Activated CD4-positive, CD25-positive, alpha-beta regulatory T cell (primary cell): ENCODE measurements at places on chromosomes 4 and X.

DNA sequence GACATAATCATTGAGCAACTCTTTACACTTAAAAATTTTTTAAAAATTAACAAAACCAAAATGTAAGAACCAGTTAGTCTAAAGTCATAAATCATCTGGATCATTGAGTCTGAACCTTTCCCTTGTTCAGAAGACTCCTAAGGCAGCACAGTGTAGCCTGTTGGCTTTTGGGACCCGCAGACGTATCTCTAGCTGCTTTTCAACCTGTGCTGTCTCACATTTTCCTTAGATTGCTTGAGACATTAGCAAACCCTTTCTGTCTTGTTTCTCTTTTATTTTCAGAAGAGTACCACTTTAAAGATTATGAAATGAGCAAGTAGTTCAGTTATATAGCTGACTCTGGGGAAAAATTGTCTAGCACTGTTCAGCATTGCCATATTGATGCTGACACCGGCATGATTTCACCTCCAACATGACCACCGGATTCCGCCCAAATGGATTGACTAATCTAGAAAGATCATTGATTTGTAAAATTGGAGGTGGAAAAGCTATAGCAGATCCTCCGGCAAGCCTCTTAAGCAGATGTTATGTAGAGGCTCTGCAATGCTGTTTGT, 8.9 kb downstream of the TCEANC start:
- no peak for DNase-seq

GRCh38 chr4:143178923-143179322, 5.8 kb upstream of the USP38 start:
- no peak for DNase-seq

DNA sequence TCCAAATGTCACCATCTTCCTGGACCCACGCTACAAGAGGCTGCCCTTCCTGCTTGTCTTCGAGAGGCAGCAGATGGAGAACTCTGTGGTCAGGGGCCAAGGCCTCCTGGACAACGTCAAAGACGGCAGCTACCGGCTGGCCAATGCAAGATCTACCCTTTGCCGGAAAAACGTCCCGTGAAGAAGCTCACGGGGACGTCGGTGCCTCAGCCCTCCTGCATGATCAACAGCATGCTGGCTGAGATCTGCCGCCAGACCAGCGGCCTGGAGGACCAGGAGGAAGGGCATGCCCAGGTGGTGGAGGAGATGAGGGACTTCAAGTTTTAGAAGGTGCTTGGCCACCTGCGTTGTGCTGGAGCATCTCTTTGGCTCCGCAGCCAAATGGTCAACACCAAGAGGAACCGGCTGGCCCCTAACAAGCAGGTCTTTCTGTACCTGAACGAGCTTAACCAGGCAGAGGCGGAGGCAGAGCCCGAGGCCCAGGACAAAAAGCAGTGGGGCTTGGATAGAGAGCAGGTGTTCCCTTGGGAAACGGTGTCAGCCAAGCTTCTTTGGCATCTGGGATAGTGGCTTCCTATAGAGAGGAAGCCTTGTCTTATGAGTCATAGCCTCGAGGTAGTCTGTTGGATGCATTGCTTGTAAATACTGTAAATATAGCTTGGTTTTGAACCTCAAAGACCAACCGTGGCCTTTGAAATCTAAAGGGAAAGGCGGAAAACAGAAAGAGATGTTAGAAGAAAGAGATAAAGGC, 94.8 kb upstream of the ELOVL6 start:
- no peak for DNase-seq

GRCh38 chr4:89998469-89999011, 103.9 kb downstream of the MMRN1 start:
- DNase-seq: no peak

- DNase-seq: no peak
Measured at GRCh38 chrX:19639056-19639455, 123.7 kb upstream of the MAP3K15 start.

DNA sequence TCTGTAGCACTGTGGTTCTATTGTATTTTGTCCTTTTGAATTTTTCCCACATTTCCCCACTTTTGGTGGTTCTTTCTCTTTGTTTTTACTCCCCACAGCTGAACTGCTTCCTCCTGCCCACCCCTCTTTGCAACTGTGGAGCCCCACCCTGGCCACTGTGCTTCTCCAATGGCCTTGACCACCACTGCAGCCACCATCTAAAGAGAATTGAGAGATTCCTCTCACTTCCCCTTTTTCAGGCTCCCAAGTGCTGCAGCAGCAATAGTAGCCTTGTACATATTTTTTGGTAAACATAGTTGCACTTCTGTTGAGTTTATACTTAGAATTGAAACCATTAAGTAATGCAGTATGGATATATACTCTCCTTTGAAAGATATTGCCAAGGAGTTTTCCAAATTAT, 51.3 kb upstream of the FRMPD3 start:
- DNase-seq: no peak

DNA sequence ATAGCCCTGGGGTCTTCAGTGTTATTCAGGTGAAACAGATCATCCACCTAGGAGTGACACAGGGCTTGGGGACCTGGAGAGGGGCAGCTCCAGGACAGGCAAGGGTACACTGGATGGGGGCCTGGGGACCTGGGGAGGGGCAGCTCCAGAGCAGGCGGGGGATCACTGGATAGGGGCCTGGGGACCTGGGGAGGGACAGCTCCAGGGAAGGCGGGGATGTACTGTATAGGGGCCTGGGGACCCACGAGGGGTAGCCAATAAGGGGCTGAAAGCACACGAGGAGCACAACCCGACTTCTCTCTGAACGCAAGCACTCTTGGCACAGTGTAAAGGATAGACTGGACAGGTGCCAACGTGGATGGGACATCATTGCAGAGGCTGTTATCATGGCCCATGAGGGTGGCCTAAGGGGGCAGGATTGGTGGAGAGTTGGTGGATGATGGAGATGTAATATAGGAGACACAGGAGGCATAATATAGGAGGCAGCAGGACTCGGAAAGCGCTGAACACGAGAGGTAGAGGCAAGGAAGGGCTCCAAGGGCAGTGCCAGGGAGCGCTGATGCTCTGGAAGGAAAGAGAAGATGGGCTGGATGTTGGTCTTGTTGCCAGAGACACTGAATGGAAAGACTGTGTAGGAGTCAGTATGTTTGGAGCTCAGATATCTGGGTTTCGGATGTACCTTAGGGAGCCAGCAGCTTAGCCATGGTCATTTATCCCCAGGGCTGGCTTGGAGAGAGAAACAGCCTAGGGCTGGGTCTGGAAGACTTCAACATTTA, 37.9 kb upstream of the FGFBP2 start:
- DNase-seq: peak; percentile 15

- no peak for DNase-seq
Measured at GRCh38 chr4:22191565-22191964, 243.0 kb upstream of the KCNIP4 start.

- DNase-seq: no peak
Measured at GRCh38 chrX:10769696-10770619, 149.6 kb upstream of the MID1 start.

DNA sequence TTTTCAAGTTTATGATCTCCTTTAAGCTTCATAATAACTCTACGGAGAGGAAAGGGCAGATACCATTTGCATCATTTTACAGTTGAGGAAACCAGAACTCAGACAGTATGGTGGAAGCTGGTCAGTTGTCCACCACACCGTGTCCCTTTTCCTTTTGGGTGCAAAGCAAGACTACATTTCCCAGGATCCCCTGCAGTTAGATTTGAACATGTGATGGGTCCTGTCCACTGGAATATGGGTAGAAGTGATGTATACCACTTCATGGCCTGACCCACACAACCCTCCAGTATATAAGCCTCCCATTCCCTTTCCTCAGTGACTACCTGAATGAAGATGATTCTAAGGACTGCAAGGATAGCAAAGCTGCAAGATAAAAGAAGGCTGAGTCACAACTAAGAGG, 74.7 kb downstream of the BEND2 start:
- no peak for DNase-seq

- DNase-seq: no peak
Measured at GRCh38 chrX:41684138-41684537, 4.6 kb upstream of the GPR34 start.

DNA sequence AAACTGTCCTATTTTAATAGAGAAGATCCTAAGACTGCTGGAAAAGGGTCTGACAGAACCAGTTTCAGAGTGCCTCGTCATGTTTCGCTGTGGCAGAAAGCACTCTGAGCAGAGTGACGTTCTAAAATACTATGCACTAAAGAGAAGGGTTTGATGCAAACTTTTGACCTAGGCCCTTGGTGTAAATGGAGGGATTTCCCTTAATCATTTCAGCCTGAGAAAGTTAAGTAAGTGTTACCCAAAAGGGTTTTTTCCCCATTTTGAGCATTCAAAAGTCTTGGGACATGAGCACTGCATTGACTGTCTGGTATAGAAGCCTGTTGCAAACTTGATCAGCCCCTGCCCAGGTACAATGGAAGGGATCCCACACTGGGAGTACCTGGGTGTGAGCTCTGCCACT, 157.5 kb upstream of the ATOH1 start:
- no peak for DNase-seq

DNA sequence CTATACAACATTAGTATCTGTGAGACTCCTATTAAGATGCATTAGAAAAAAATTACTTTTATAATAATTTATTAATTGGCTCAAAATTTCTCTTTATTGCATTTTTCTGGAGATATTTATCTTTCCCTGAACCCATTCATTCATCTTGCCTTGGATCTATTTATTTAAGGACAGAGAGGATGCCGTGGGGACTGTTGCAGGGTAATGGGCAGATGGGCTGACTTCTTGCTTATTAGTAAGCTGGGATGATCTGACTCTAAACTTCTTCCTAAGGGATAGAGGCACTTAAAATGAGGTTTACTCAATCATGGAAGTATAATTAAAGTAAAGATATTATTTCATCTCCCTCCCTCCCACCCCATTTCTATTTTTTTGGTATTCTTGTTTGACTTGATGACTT, 18.2 kb upstream of the ANK2 start:
- DNase-seq: no peak

DNA sequence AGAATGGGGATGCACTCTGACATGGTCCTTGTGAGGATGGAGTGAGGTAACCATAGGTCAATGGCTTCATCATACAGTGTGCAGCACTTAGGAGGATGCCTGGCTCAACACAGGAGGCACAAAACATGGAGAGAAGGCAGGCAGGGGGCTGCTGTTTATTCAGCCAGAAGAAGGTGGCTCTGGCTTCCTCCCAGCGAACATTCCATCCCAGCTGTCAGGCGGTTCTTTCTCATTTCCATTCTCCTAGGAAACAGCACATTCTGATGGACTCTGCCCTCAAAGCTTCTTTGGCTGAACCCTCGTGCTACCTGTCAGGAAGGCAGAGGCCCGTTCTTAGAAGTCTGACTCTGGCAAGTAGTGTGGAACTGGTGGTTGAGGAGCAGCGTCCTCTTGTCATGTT, 18.6 kb downstream of the STK32B start:
- no peak for DNase-seq

GRCh38 chr4:173280998-173281397, 53.2 kb downstream of the HMGB2 start:
- DNase-seq: no peak

GRCh38 chrX:75096331-75096730, 59.8 kb downstream of the ABCB7 start:
- no peak for DNase-seq

- DNase-seq: no peak
Measured at GRCh38 chrX:1870421-1870820, 255.6 kb downstream of the ASMT start.

- no peak for DNase-seq
Measured at GRCh38 chr4:153676984-153677383, 7.1 kb upstream of the TLR2 start.

DNA sequence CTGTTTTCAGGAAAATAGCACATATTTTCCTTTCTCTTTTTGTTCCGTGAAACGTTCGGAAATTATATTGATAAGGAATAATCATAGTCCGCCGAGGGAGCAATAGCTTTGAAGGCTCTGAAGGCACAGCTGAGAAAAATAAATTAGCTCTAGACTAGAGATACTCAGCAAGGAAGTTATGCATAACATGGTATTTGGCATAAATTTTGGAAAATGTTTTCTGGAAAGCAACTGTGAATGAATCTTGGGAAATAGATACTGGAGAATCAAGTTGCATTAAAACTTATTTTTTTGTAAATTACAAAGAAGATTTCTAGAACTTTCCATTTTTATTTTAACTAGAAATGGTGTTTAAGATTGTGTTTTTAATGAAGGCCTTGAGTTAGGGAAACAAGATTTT, 92.4 kb downstream of the HPRT1 start:
- DNase-seq: no peak

DNA sequence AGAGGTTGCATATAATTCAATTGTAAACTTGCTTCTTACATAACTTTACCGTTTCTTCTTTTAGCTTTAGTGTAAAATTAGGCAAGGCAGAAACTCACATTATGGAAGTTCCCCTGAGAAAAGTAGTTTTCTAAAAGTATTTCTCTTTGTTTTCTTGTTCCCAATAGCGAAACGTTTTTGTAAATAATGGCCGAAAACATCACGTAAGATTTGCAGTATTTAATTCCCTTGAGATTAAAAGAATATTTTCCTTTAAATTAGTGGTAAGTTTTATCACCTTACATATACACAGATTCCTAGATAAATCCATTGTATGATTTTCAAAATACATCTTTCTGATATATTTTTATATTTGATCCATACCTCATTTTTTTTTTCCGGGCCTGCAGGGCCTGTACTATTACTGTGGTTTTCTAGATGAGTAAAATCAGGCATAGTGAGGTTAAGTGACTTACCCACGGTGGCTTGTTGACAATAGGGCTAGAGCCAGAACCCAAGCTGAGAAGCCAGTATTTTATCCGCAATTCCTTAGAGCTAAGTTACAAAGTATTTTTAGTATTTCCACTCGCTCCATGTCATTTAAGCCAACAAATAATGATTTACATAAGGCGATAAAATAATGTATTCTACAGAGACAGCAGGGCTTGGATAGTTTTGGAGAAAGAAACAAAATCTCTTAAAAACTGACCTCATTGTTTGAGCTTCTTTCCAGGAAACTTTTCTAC, 82.2 kb upstream of the VEGFC start:
- no peak for DNase-seq

- no peak for DNase-seq
Measured at GRCh38 chr4:29375716-29376115, 1344.5 kb upstream of the PCDH7 start.

GRCh38 chrX:148808833-148809232, 308.4 kb downstream of the AFF2 start:
- no peak for DNase-seq

- no peak for DNase-seq
Measured at GRCh38 chrX:41600291-41600690, 88.5 kb upstream of the GPR34 start.

- DNase-seq: no peak
Measured at GRCh38 chrX:17597327-17597726, 140.0 kb upstream of the SCML1 start.

GRCh38 chr4:37246891-37247290, 2.3 kb downstream of the NWD2 start:
- DNase-seq: no peak

- DNase-seq: no peak
Measured at GRCh38 chrX:101260435-101260834, 30.7 kb downstream of the TAF7L start.

GRCh38 chr4:28966982-28967381, 1753.2 kb upstream of the PCDH7 start:
- no peak for DNase-seq
